ENCODE measurements at places on chromosomes 11 and 22. TPM values are rescaled to one million over a fixed set of nuclear protein-coding genes. Genes with fewer than 3 reads are reported as not detected.

- DNase-seq = peak; percentile 91
These were observed 50.5 kb downstream of the MAPK1 start for GRCh38 chr22:21816787-21817496.

E2F8 gene
- total RNA-seq = 4.4 TPM

DNA sequence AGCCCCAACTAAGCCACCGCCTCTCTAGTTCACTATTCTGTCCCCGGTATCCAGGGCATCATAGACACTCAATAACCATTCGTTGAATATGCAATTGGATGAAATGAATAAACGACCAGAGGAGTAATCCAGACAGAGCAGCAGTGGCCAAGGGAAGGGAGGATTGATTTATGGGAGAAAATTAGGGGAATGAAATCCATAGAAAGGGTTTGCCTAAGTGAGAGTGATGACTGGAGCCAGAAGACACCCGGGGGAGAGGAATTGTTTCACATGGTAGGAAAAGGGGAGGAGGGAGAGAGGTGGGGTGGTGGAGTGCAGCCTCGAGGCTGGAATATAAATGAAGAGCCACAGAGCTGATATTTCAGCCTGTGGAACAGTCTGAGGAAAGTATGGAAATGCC, 168.2 kb downstream of the COMMD9 start:
- no peak for DNase-seq

- peak; percentile 33 for DNase-seq
These were observed 55.4 kb downstream of the LIF start for GRCh38 chr22:30191040-30191701.

DNA sequence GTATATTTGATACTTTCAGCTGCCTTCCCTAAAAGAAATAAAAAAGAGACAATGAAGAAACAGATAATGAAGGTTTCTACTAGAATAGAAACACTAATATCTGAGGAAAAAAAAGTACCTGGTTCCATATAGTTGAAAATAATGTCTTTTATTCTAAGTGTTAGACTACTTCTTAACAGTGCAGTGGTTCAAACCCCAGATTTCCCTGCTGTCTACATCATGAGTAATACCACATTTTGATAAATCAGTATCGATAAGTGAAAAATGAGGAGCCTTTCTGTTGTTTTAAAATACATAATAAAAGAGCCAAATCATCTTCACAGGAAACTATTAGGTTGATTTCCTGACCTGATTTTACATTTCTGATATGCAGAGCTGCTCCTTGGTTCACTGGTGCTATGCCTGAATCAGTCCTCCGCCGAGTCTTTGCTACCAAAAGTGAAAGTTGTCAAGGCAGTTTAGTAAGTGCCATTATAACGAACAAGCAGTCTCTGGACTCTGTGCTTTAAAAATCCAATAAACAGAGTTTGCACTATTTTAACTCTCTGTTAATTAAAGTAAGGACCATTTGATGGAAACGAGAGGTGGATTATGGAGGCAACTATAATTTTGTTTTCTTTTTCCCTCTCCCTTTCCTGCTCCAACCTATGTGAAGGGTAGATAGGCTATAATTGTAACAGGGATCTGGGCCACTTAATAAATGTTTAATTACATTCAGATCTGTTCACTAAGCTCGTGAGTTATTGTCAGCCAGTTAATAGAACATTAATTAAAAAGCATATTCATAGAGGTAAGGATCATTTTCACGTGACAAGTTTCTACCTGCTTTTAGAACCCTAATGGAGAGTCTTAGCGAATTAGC, 724.5 kb upstream of the RAG2 start:
- DNase-seq = no peak

DNA sequence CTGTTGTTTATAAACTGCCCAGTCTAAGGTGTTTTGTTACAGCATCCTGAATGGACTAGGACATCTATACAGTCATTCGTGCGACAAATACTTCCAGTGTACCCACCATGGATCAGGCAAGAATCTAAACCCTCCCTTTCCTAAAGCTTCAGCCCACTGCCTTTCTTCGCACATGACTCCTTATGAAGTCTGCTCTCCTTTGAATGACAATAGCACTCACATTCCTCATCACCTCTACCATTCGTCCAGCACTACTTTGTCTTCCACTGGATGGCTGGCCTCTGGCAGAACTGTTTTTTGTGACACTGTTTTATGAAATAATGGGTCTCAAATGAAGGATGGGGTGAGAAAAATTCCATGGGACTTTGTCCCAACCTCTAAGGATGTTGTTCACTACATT, 89.8 kb upstream of the LIN7C start:
- no peak for DNase-seq

- DNase-seq = no peak
These were observed 169.4 kb downstream of the TBC1D22A start for GRCh38 chr22:46931881-46932280.

GRCh38 chr11:20113149-20113438, 47.2 kb downstream of the DBX1 start:
- peak; percentile 32 for DNase-seq

GRCh38 chr22:37525073-37525745, 6.0 kb upstream of the CARD10 start:
- peak; percentile 74 for DNase-seq

DNA sequence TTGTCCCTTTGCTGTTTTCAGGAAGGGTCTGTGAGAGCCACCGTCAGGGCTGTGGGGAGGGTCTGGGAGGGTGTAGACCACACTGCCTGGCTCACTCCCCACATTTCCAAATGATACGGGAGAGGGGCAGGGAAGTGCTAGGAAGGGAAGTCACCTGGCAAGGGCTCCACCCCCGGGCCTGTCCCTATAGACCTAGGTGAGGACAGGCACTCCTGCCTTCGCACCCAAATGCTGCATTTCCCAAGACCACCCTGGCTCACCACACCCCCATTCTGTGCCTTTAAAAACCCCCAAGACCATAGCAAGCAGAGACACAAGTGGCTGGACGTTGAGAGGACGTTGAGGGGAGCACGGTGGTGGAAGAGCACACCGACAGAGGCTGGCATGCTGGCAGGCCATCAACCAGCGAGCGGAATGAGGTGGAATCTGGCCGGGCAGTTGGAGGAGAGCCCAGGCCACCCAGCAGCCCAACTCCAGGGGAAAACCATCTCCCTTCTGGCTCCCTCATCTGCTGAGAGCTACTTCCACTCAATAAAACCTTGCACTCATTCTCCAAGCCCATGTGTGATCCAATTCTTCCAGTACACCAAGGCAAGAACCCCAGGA, 45.7 kb downstream of the GNB1L start:
- no peak for DNase-seq

DNA sequence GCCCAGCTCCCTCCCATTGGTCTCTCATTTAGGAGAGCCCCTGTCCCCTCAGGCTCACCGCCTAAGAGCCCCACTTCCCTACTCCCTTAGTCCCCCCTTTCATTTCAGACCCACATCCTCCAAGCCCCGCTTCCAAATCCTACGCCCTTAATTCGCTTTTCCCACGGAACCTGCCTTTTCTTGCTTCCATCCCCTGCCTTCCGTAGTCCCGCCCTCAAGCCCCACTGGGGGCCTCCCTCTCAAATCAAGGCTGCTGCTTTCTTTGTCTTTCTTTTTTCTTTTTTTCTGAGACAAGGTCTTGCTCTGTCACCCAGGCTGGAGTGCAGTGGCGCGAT, 396 bp downstream of the CCDC157 start:
- DNase-seq = no peak

- no peak for DNase-seq
These were observed 7.9 kb downstream of the LRRC75B start for GRCh38 chr22:24584871-24585411.

IRF7 gene
- total RNA-seq = 6.5 TPM

- DNase-seq = no peak
These were observed 6.6 kb upstream of the SSTR3 start for GRCh38 chr22:37218771-37219411.

ADM2 gene
- total RNA-seq = 8.0 TPM

DNA sequence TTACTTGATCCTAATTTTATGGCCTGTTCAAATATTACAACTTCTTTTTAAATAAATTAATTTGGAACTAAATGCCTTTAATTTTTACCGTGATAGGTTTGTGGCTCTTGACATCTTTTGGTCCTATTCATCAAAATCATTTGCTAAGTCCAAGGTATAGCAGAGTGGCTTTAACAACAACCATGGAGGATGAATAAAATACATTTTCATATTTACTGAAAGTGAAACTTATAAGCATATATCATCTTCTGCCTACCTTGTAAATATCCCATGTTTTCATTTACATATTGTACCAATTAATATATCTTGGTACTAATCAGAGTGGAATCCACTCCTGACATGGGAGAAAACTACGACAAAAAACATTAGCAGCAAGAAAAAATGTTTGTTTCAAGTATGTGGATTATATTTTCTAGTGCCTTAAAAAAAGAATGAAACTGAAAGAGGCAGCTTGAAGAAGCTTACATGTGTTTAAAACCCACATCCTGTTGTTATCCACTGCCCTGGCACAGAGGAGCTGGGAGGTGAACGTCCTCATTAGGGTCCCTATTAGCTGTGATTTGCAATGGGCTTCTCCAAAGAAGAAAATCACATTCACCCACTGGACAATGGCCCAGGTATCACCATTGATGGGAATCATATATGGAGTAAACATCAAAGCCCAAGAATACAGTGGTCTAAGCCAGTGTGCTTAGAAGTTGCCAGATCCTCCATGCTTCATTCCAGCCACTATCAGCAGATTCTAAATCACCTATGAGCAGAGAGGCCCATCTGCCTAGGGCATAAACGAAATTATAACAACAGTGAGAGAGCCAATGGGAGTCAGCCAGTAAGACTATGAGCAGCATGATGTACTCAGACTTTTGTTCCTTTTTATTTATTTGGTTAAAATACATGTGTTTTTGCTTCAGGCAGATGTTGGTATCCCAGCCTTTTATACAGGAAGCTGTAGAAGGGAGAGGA, 84.7 kb downstream of the MAML2 start:
- no peak for DNase-seq

- DNase-seq = no peak
These were observed 15.0 kb downstream of the SMIM38 start for GRCh38 chr11:69170704-69171103.

POU2AF1 gene
- not detected for total RNA-seq

MRPL48 gene
- total RNA-seq = 39.7 TPM

DNA sequence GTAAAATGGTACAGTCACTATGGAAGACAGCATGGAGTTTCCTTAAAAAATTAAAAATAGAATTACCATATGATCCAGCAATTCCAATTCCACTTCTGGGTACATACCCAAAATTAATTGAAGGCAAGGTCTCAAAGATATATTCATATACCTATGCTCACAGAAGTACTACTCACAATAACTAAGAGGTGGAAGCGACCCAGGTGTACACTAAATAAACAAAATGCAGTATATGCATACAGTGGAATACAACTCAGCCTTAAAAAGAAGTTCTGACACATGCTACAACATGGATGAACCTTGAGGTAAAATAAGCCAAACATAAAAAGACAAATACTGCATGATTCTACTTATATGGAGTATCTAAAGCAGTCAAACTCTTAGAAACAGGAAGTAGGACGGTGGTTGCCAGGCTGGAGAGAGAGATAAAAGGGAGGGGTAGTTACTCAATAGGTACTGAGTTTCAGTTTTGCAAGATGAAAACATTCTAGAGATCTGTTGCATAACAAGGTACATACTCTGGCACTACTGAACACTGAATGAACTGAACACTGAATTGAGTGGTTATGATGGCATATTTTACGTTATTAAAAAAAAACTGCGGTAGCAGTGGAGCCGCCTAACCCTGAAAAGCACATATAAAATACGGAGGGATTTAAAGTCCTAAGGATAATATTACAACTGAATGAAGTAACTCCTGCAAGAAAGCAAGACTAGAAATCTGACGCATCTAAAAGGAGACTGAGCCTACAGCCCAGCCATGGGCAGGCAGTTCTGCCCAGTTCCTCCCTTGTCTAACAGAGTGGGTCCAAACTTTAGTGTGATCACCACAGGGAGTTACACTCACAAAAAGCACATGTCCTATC, 12.8 kb downstream of the DGCR2 start:
- peak; percentile 83 for DNase-seq

GRCh38 chr11:117144477-117145392, 648 bp downstream of the PAFAH1B2 start:
- peak; percentile 82 for DNase-seq

GRCh38 chr11:61575886-61576861, 4.7 kb downstream of the SYT7 start:
- no peak for DNase-seq

GRCh38 chr11:3703383-3703782, 32.2 kb upstream of the CHRNA10 start:
- no peak for DNase-seq

DNA sequence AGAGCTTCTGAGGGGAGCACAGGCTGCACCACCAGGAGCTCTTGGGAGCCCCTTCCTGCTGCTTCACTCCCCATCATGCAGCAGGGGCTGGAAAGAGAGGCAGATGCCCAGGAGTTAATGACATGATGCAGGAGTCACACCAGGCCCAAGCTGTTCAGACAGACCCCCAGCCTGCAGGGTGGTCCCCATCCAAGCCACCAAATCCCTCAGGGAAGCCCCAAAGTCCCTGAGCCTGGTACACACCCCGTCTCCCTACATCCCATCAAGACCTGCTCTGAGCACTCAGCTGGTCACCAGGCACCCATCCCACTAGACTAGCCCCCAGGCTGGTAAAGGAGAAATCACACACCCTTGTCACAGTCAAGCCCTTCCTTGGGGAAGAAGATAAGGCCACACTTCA, 11.3 kb downstream of the CYB561A3 start:
- DNase-seq = no peak

MTCH2 gene
- 187 TPM for total RNA-seq

CTSW gene
- total RNA-seq = not detected

DNA sequence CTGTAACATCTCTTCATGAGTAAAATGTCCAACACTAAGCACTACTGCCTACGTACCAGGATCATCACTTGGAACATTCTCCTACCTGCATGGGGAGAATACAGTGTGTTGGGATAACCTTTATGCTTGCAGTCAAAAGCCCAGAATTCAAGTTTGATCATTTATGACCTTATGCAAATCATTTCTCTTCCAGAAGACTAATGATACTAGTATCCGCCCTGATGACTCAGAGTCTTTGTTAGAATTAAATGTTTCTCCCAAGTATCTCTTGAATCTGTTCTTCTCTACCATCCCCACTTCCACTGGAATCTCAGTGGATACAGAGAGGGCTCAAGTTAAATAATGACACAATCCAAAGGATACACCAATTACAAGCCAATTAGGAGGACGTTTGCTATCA, 12.4 kb downstream of the MAJIN start:
- no peak for DNase-seq

- DNase-seq = no peak
These were observed 72.6 kb upstream of the PARVG start for GRCh38 chr22:44108076-44108475.
